ENCODE measurements at places on chromosomes 3 and 15.
A peak's percentile ranks its signal among the peaks of the same experiment; 100 is the strongest.

GRCh38 chr3:160685144-160685766 is 8.3 kb downstream of the ARL14 start:
- no peak for DNase-seq

DNA sequence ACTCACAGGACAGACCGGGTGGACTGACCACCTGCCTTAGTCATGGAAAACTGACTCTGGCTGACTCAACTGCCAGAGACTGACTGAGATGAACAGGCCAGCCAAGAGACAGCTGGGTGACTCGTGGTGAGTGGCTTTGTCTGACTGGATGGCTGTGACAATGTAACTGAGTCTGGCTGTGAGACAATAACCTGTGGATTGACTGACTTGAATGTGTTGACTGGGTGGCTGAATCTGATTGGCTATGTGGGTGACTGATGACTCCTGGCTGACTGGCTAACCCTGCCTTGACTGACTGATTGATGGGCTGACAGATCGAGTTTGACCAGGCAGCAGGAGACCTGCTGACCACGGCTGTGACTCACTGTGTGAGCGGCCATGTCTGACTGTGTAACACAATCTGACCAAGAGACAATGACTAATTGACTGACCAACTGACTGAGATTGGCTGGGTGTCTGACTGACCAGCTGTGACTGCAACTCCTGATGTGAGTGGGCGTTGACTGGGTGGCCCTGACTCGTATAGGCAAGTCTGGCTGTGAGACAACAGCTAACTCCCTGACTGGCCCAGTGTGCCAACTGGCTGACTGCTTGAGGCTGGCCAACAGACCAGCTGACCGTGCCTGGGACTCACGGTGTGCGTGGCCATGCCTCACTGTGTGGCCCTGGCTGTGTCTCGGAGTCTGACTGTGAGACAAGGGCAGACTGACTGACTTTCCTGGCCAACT is 509.1 kb downstream of the SHQ1 start:
- peak; percentile 68 for DNase-seq

- no peak for DNase-seq
Observed at GRCh38 chr15:65423976-65424679, 1.4 kb upstream of the IGDCC4 start.

DNA sequence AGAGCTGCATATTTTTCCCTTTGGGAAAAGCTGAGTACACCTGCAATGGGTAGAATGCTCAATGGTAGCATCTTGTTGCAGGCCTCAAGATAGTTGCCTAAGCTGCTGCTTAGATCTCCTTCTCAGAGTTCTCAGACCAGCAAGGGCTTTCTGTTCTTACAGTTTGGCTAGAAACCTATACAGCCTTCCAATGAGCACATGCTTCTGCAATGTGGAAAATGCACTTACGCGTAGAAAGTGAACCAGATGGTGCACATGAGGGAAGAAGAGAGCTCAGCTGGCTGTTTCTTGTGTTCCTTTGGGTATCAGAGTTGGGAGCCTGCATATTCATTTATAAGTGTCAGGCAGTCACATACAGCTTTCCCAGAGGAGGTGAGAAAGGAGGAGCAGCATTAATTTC is 136.4 kb downstream of the B3GALNT1 start:
- DNase-seq: no peak

DNA sequence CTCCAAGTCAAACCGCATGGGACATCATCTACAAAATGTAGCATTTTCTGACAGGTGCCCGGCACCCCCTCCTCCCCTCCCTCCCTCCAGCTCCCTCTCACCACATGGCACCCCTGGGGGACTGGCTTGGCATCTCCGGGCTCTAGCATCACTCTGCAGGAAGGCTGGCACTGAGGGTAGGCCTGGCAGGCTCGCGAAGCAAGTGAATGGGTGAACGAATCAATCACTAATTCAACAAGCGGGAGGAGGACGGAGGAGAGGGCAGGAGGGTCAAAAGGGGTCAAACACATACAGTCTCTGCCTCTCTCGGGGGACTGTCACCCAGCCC is 155.7 kb downstream of the NUP210 start:
- DNase-seq: no peak

GRCh38 chr15:64767203-64767602 is 8.2 kb downstream of the RBPMS2 start:
- DNase-seq: no peak

GRCh38 chr3:47541583-47542108 is 28.1 kb upstream of the ELP6 start:
- DNase-seq: no peak

- no peak for DNase-seq
Observed at GRCh38 chr15:65020419-65020818, 9.0 kb downstream of the MTFMT start.

GRCh38 chr3:90091549-90091948 is 984.1 kb downstream of the EPHA3 start:
- no peak for DNase-seq

- no peak for DNase-seq
Observed at GRCh38 chr15:76935620-76936019, 4.1 kb downstream of the RCN2 start.
